Mucosa of gallbladder (tissue), 1 donor: ENCODE measurements at places on chromosomes 6 and 20.

DNA sequence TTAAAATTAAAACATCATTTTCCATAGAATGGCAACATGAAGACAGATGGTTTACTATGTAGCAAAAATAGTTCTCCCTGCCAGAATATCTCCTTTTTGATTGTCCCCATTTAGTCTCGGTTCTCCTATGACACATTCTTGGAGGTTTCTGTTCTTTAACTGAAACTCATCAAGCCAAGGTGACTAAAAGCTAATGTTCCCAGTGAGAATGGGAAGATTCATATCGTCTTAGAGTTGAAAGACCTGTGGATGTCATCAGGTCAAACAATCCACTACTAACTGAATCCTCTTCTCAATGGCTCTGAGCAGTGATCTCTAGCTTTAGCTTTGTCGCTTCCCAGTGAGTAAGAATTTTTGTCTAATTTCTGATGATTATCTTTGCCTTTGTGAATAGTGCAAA, 1.3 kb upstream of the DOK5 start:
- no peak for DNase-seq

- DNase-seq = peak; percentile 24
These were observed 323.3 kb upstream of the NT5E start for GRCh38 chr6:85126485-85127167.

- peak; percentile 49 for DNase-seq
These were observed 27.6 kb downstream of the SYNJ2 start for GRCh38 chr6:158009114-158009891.

DNA sequence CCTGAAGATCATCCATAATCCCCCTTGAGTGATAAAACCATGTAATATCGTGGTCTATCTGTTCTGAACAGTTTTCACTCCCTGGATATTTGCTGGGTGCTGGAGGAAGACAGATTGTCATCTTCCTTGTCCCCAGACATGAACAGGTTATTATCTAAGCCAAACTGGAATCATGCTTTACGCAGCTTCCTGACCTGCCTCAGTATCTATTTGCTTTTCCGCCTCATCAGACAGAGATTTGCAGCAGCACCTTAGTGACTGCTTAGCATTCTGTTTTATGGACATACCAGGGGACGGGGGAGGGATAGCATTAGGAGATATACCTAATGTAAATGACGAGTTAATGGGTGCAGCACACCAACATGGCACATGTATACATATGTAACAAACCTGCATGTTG, 124.6 kb downstream of the SLC23A2 start:
- no peak for DNase-seq

DNA sequence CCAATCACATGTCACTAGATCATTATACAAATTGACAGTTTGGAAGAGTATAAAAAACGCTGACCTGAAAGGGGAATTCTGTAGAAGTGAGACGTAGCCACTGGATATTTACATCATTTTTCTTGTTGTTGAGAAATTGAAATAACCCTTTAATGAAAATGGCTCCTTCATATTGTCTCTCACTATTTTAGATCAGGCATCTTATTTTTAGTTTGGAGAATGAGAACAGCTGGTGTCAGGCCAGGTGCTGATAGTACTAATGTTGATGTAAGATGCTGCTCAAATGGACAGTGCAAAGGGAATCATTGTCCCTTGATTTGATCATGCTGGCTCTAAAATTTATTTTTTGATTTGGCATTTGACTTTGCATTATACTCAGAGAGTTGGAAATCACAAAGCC, 17.4 kb downstream of the NKAIN2 start:
- no peak for DNase-seq

DNA sequence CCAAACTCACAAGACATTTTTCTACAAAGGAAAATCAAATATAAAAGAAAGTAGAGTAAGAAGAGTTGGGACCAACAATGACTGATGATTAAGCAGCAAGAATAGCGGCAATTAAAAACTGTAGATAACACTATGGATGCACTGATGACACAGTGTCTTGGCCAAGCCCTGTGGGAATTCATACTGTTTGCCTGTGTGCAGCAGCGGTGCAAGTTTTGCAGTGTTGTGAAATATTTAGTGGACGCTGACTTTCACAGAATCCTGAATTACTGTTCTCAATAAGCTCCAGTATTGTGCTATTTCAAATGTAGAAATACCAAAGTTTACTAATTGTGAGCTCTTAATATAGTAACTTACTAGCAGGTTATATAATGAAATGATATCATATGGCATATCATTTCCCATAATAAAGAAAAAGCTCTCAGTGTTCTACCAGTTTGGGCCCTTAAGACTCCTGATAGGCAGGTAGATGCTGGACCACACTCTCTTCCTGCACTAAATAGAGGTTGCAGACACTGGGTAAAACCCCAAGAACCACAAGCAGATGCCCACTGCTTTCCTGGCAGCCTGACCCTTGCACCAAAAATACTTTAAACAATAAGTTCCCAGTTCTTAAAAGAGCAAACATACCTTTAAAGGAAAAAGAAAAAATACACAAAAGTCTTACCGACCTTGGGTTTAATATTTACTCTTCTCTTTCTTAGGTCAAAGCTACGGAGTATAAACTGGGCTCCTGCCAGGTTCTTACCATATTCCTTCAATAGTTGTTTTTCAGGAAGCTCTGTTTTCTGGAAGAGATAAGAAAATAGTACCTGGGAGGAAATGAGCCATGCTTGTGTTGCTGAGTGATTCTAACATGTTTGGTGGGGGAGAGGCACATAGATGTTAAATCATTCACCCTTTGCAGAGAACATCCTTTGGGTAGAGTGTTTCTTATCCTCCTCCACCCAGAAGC, 41.6 kb downstream of the ANKEF1 start:
- DNase-seq = peak; percentile 53

GRCh38 chr6:138242987-138243592, 24.8 kb upstream of the PBOV1 start:
- DNase-seq = no peak

DNA sequence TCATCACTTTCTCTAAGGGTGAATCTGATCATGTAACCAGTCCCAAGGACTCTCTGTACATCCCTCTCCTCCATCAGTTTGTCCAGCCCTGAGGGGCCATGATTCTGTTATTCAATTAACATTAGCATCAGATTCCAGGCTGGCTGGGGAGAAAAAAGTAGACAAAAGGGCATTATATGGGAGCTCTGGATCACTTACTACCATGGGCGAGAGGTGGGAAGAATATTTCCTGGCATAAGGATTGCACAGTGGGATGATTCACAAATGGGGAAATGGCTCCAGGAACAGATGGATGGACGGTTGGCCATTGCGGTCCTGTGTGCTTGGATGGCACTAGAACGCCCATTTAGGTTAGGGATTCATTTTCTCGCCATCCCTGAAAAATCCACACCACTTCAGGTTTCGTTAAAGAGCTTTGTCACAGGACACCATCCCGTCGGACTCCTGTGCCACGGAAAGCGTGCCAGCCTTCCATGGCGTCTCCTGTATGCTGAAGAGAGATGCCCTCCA, 112.6 kb downstream of the THBS2 start:
- no peak for DNase-seq

DNA sequence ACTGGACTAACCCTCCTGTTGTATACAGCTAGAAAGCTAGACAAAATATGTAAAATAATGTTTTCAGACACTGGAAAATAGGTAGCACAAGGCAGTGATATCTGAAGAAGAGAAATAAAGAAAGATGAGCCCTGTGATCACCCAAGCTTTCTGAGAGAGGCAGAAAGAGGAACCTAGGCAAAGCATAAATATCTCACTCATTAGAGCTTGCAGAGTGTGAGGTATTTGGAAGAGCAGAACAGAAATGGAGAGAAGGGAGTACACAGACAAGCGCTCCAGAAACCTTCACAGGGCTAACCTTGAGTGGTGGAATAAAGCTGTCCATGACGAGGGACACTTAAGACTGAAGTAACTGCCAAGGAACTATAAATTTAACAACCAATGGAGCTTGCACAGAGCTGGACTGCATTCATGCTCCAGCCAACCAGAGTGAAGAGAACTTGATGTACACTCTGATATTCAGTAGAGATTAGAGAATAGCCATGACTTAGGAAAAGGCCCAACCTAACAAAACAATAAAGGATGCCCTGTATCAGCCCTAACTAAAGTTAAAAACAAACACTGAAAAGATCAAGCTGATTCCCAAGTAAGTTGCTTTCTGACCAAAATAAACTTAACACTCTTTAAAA, 280.9 kb upstream of the STXBP5 start:
- DNase-seq = no peak

- DNase-seq = no peak
These were observed 94.7 kb upstream of the PLCB4 start for GRCh38 chr20:8974009-8974708.

GRCh38 chr20:7696311-7696710, 243.9 kb downstream of the HAO1 start:
- no peak for DNase-seq

DNA sequence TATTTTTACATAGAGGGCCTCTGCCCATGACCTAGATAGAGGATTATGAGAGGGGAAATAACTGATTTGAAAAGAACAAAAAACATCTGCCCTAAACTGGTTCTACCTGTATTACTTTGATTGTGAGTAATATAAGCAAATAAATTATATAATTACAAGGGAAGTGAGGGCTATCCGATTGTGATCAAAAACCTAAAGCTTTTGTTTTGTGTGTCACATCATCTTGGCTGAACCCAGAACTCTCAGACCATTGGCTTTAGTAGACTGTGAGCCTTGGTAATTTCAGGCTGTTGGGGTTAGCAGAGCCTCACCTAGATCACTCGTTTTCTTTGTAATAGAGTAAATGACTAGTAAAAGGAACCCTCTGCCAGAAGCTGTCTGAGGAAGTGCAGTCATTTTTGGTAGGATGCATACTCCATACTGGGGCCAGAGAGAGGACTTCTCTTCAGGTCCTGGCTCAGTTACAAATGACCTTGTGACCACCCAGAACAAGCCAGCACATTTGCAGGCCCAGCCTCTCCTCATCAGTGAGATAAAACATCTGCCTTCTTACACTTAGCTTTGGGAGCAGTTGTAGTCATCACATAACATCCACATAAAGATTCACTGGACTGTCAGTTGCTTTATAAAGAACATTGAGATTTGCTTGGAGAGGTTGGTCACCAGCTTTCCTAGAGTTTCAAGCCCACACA, 13.5 kb downstream of the STK35 start:
- DNase-seq = peak; percentile 47

DNA sequence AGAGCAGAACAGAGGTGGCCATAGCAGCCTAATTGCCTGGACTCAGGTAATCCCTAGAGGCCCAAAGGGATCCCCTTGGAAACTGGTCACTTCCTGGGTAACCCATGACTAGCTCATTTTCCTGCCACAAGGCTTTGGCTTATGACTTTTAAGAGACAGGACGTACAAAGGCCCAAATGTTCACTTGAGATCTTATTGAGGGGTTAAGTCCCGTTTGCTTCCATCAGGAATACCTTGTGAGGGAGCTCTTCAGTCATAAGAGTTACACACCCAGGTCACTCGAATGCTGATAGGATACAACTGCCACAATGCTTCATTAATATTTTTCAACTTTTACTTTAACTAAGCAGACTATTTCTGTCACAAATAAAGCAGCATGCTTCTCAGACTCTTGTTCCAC, 51.7 kb downstream of the TMEM170B start:
- no peak for DNase-seq

GRCh38 chr6:20778912-20779311, 244.7 kb downstream of the CDKAL1 start:
- DNase-seq = no peak

DNA sequence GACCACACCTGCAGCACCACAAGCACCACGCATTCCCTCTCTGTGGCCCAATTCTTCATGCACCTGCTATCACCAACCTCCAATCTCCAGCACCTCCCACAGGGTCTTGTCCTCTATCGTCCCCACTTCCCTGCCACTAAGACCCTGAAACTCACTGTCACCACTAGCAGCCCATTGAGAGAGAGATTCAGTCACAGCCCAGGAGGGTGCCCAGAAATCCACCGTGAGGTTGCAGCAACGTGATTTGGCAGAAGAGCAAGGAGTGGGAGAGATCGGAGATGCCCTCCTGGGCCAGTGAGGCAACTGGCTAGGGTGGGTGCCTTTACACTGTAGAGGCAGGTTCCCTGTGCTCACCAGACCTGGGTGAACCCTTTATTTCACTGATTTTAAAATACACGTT, 90.1 kb downstream of the ANKRD60 start:
- DNase-seq = peak; percentile 3

DNA sequence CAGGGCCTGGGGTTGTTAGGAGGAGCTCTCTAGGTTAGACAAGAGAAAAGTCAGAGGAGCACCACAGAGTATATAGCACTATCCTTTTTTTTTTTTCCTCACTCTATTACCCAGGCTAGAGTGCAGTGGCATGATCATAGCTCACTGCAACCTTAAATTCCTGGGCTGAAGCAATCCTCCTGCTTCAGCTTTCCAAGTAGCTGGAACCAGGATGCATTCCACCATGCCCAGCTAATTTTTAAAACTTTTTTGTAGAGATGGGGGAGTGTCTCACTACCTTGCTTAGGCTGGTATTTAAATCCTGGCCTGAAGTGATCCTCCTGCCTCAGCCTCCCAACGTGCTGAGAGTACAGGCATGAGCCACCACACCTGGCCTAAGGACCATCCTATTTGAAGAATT, 19.3 kb upstream of the AKIRIN2 start:
- DNase-seq = no peak

DNA sequence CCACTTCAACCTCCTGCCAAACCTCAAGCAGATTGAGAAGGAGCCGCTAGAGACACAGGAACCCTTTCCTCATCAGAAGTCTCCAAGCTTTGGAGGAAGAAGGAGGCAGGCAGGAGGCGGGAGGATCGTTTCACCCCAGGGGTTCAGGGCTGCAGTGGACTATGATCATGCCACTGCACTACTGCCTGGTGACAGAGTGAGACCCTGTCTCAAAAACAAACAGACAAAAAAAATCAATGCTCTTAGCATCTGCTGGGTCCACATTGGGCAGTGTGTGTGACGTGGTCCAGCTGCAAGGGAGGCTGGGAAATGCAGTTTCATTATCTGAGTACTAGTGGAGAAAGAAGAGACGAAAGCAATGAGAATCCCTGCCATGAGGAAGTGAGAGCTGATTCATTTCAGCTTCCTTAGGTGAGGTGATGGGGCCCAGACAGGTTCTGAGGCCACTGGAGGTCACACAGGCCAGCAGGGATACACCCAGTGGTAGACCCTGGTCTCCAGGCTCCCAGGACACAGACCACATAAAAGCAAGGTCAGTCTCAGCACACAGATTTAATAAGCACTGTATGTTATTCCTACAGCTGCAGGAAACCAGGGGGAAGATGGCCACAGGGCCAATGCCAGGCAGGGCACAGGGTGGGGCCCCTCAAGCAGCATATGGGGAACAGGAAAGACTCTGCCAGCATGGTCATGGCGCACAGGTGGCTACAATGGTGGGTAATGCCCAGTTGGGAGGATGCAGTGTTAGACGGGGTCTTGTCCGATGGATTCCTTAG, 4.3 kb downstream of the GFRA4 start:
- DNase-seq = no peak
